ENCODE measurements at places on chromosomes 16 and 17.

GRCh38 chr16:87598431-87598830 lies 3.9 kb upstream of the JPH3 start:
- DNase-seq, result no peak

DNA sequence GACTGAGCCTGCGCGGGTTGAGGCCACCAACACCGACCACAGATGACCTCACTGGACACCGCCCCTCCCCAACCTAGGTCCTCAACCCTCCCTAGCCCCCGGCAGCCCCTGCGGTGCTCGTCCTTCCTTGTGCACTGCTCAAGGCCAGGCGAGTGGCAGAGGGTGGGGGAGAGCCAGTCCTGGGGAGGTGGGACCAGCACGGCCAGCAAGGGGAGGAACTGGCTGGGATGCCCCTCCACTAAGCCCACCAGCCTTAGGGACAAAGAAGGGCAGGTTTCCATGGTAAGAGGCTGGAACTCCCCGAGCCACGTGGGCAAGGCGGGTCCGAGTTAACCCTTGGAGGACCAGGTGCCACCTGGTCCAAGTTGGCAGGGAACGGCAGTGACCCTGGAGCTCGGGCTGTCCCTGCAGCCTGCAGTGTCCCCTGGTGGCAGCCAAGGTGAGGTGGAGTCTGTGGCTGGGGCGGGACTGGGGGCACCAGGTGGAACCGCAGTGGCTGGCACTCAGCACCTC lies 9.2 kb downstream of the FSCN2 start:
- peak; percentile 62 for DNase-seq

- no peak for DNase-seq
These were observed 31.8 kb upstream of the MAF start for GRCh38 chr16:79632289-79632688.

DNA sequence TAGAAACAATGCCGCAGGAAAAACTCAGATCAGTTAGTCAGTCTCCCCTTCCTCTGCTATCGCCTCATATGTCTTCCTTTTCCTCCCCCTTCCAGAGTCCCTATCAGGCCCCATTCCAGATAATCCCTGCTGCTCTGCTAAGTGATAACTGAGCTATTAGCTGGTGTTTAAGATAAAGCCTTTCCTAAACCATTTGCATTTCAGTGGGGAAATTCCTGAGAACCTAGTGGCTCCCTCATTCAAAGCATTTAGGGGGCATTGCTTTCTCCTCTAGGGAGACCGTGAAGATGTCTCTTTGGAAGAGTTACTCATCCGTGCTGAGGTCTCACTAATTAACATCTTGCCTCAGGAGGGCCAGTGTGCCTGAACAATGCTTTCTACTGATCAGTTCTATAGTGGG lies 401.6 kb downstream of the NPIPA7 start:
- no peak for DNase-seq

DNA sequence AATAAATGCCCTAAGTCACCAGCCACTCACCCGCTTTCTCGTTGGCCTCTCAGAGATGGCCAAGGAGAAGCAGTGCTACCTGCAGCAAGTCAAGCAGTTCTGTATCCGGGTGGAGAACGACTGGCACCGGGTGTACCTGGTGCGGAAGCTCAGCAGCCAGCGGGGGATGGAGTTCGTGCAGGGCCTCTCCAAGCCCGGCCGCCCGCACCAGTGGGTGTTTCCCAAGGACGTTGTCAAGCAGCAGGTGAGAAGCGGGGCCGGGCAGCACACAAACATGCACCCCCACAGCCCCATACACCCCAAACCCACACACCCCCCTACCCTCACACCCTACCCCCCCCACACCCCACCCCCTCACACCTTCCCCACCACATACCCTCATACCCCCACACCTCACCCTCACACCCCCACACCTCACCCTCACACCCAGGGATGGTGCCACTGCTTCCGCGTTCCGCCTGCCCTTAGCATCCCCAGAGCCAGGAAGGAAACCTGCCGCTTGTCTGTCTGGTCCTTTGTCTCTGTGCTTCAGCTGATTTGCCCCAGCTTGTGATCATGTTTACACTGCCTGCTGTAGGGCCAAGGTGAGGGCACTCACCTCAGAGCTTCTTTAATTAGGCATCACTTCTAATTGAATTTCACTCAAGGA lies 41.9 kb upstream of the ENDOV start:
- no peak for DNase-seq

GRCh38 chr16:65698791-65699321 lies 577.0 kb upstream of the CDH11 start:
- no peak for DNase-seq

GRCh38 chr16:85570213-85570734 lies 42.8 kb upstream of the GSE1 start:
- no peak for DNase-seq

- no peak for DNase-seq
These were observed 2.1 kb downstream of the SOX9 start for GRCh38 chr17:72122765-72123529.

DNA sequence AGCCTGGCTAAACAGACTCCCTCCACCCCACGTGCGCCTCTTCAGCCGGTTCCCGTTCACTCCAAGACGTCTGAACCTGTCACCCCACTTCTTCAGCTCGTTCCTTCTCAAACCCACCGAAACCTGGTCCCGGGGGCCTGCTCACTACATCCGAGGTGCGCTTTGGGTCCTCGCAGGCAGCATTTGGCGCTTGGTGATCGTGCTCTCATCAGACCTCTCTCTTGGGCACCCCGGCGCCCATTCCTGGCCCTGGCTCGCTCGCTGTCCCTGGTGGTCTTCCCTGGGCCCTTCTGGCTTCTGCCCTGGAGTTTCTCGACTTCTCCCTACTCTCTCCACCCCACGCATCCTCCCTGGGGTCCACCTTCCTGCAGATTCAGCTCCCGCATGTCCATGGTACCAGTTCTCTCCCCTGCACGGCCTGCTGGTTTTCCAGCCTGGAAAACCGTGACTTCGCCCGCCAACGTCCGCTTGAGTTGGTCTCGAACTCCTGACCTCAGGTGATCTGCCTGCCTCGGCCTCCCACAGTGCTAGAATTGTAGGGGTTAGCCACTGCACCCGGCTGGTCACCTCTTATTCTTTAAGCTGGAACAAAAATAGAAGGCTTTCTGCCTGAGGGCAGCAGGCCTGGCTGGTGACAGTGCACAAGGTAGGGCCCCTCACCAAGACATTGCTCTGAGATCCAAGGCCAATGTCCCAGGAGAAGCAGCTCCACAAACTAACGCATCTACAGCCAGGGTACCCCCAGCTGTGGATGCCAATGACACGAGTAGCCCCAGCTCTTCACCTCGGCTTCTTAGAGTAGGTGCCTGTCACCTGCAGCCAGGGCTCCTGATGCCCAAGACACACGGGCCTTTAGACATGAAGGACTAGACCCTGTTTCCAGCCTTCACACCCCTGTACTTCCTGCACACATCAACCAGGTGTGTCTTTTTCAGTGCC lies 1.1 kb upstream of the MEAK7 start:
- DNase-seq, result no peak

Data from NCI-H748 treated with DMSO at 0.1 percent for 48 hours (cell line).